ENCODE measurements at places on chromosomes 3 and 15. TPM values are rescaled to one million over a fixed set of nuclear protein-coding genes. Genes with fewer than 3 reads are reported as not detected.

C3orf49 gene
- total RNA-seq = not detected

CCDC54 gene
- total RNA-seq = not detected

DNA sequence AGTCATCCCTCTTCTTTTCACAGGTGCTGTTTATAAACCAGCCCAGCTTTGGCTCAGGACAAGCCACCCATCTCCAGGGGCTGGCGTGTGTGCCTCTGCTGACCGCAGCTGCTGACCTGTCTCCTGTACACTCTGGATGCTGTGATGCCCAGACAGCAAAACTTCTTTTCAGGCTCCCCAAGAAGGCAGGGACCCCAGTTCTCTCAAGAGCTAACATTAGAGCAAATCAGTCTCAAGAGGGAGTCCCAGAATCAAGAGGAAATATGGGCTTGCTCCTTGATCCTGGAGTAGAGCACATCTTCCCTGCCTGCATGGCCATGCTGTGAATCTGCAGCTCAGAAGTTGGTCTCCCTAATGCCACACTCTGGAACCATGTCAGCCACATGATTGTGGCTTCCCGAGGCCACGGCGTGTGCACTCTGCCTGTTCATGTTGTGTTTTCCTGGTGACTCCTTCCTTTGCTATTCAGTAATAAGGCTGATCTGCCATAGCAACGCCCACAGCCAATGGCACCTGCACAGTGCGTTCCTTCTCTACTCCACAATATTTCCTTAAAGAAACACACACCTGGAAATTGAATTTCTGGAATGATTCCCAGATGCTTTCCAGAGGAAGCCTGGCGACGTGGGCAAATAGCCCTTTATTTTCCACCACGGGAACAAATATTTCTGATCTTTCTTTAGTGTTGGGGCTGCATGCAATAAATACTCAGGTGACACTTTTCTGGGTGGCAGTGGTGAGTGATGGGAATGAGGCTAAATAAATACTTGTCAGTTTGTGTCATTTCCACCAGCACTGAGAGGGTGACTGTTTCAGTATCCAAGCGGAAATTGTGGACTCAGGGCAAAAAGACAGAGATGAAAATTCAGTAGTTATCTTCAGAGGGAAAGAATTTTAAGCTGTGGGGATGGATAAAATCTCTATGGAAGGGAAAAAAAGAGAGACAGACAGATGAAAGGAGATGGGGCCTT is 21.9 kb upstream of the THSD4 start:
- DNase-seq = no peak
- H3K27me3 ChIP-seq = no peaks in the 10 kb centered on the region
- H3K4me3 ChIP-seq = no peak overlapping the region
- H3K36me3 ChIP-seq = no peaks in the 10 kb centered on the region

FRMD4B gene
- total RNA-seq = 68.2 TPM

GRCh38 chr15:92140796-92141195 is 252.9 kb upstream of the ST8SIA2 start:
- H3K27me3 ChIP-seq = no peaks in the 10 kb centered on the region
- no peaks in the 10 kb centered on the region for H3K4me1 ChIP-seq
- no peak overlapping the region for H3K4me3 ChIP-seq
- peaks cover 2% of the 10 kb centered on the region for H3K36me3 ChIP-seq
- DNase-seq = no peak

GRCh38 chr3:3037156-3037555 is 73.0 kb downstream of the IL5RA start:
- H3K4me3 ChIP-seq = no peak overlapping the region
- no peak for DNase-seq
- H3K4me1 ChIP-seq = no peaks in the 10 kb centered on the region
- peaks cover 2% of the 10 kb centered on the region for H3K27me3 ChIP-seq
- H3K27ac ChIP-seq = no peak overlapping the region
- H3K36me3 ChIP-seq = no peaks in the 10 kb centered on the region

GRCh38 chr3:99559196-99559595 is 79.2 kb upstream of the COL8A1 start:
- H3K36me3 ChIP-seq = no peaks in the 10 kb centered on the region
- H3K27me3 ChIP-seq = no peaks in the 10 kb centered on the region
- DNase-seq = no peak

SLC22A14 gene
- not detected for total RNA-seq

CHAC1 gene
- total RNA-seq = 8.3 TPM

- no peaks in the 10 kb centered on the region for H3K36me3 ChIP-seq
- no peak overlapping the region for H3K27ac ChIP-seq
- peaks cover 12% of the 10 kb centered on the region for H3K27me3 ChIP-seq
- DNase-seq = no peak
- H3K4me1 ChIP-seq = no peaks in the 10 kb centered on the region
Observed at GRCh38 chr15:57398336-57398735, 22.0 kb downstream of the CGNL1 start.

- DNase-seq = no peak
- no peaks in the 10 kb centered on the region for H3K36me3 ChIP-seq
- H3K27ac ChIP-seq = no peak overlapping the region
Observed at GRCh38 chr15:96849271-96849900, 518.9 kb downstream of the NR2F2 start.

SLC24A5 gene
- not detected for total RNA-seq

DAZL gene
- total RNA-seq = 0.07 TPM
